ENCODE measurements at places on chromosomes 5 and 9. TPM values are rescaled to one million over a fixed set of nuclear protein-coding genes. Genes with fewer than 3 reads are reported as not detected.

DNA sequence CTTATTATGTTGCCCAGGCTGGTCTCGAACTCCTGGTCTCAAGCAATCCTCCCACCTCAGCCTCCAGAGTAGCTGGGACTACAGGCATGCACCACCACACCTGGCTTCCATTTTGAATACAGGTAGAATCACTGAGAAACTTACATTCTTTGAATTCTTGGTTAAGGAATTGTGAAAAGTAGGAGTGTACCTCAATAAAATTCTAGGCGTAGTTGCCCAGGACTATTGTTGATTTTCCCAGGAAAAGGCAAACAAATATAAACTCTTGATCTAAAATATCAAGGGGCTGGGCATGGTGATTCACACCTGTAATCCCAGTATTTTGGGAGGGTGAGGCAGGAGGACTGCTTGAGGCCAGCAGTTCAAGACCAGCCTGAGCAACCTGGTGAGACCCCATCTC is 16.8 kb upstream of the DMXL1 start:
- DNase-seq = no peak

DNA sequence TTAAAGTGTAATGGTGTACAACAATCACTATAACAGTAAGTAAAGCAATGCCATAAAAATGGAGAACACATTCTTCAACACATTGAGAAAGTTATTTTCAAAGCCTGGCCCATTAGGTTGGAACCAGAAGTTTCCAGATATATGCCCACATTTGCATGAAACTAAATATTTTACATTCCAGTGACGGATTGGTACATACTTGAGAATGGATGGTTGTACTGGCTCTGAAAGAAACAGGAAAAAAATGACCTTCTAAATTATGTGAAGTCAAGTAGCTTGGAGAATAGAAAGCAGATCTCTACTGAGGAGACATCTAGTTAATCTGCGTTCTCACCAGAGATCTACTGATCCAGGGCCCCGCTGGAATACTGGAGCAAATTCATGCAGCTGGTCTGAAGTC is 1037.0 kb downstream of the NR2F1-AS1 start:
- DNase-seq = no peak

DNA sequence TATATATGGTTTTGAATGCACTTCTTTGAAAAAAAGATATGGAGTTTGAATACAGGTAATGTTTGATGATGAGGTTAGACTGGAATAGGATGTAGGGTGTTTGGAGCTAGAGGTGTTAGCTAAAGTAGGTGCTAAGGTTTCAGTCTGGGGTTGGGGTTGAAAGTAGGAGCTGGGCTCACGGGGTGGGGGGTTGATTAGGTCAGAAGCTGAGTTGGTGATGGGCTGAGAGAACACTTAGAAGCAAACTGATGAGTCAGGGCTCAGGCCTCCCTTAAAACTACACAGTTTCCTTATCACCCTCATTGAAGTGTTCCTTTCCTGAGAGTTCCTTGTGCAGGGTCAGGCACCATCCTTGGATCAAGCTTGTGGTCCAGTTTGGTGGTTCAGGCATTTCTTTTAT is 308.8 kb upstream of the ADAMTS16 start:
- DNase-seq = no peak

DNA sequence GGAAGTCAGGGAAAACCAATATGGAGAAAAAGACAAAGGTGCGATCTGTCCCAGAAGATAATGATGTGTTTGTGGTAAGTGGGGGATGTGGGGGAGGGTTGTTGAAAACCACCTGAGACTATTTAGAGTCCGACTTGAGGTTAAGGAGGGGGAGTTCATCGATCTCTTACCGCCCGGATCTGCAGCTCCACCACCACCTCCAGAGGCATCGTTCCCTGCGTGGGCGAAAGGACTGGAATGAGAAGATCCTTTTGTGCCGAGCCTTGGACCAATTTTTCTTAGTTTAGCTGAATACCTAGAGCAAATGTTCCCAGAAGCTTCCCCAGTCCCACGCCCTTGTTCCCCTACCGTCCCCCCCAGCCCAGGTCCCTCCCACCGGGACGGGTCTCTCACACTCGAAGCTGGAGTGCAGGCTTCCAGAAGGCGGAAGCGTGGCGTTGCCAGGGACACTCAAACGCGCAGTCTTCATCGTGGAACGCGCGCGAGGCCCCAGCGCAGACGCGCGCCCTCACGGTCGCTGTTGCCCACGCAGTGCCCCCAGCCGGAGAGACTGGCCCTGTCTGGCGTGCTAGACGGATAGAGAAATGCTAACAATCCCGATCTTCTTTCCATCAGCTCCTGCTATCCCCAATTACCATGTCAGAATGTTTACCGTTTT is at the start of gene SPATA6L:
Gene SPATA6L, minus strand, starts transcription at position 439 of the 658 bp plus-strand sequence. Its CDS starts 230 bp downstream, at position 209.
- DNase-seq = peak; percentile 32

- no peak for DNase-seq
Observed at GRCh38 chr5:14465116-14465515, 116.5 kb upstream of the OTULINL start.

OMD gene
- total RNA-seq = not detected

DNA sequence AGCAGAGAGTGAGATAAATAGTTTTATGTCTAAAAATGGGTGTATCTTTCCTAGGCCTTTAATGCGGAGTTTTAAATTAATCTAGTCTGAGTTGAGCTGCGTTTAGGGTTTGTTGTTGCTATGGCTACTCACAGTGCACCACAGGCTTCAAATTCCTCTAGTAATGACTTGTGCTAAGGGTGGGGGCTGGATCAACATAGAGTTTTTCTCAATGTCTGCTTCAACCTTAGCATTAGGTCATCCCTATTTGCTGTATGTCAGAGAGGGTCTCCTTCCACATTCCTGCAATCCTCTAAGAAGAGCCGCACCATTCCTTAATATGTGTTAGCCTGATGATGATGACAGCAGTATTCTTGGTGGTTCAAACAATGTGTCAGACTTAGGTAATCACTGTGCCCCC is 465.6 kb upstream of the KIF2A start:
- no peak for DNase-seq

SLC34A1 gene
- total RNA-seq = 0.31 TPM

ANKRD34B gene
- total RNA-seq = not detected

ACSL6 gene
- 18.0 TPM for total RNA-seq

HMCN2 gene
- 0.12 TPM for total RNA-seq

GRCh38 chr9:124873664-124874063 is 11.7 kb downstream of the ARPC5L start:
- no peak for DNase-seq

DNA sequence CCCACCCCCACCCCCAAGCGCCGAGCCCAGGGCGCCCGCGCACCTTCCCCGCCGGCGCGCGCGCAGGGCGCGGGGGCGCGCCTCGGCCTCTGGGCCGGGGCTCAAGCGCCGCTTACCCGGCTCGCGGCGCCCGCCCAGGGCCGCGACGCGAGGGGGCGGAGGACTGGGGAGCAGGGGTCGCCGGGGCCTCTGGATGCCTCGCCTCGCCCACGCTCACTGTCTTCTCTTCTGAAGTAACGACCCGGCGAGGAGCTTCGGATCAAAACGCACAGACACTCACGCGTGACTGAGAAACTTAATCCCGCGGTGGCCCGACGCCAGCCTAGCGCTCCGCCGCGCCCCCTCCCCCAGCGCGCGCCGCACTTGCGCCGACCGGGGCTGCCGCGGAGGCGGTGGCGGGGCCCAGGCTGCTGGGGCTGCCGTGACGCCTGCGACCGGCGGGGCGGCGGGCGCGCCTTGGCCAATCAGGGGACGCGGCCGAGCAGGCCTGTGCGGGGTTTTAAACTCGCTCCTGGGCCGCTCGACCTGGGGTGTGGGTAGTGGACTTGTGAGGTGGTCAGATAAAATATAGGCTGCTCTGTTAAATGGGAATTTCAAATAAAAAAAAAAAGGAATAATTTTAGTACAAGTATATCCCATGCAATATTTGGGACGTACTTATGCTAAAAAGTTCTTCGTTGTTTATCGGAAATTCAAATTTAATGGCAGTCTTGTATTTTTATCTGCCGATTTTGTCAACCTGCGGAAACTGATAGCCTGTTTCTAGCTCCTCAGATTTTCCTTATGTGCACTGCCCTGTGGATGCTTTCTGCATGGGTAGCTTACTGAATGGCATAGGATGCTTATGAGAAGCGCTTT is at the start of gene MPDZ:
Gene MPDZ, minus strand, starts transcription at position 409 of the 858 bp plus-strand sequence. CDS start 29,377 bp downstream, outside the sequence.
- DNase-seq = no peak

DNA sequence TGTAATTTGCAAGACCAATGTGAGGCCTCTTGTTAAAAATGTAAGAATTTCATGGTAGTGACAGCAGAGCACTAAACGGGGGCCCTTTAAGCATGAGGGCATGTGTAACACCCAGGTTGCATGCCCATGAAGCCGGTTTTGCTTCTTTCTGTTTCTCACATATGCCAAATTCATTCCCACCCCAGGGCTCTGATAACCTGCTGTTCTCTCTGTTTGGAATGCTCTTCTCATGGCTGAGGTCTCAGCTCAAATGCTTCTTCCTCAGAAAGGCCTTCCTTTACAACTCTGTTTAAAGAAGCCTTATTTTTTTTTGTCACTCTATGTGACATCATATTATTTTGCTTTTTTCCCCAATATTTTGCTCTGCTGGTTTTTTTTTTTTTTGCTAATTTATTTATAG is 369.0 kb downstream of the KIAA0825 start:
- DNase-seq = no peak

Measured in T-helper 17 cell (primary cell).